ENCODE measurements at places on chromosomes 2 and 18. TPM values are rescaled to one million over a fixed set of nuclear protein-coding genes. Genes with fewer than 3 reads are reported as not detected.

PXDN gene
- 322 TPM for total RNA-seq

GRCh38 chr2:12105180-12105579 is 358.7 kb downstream of the LPIN1 start:
- DNase-seq = no peak

DNA sequence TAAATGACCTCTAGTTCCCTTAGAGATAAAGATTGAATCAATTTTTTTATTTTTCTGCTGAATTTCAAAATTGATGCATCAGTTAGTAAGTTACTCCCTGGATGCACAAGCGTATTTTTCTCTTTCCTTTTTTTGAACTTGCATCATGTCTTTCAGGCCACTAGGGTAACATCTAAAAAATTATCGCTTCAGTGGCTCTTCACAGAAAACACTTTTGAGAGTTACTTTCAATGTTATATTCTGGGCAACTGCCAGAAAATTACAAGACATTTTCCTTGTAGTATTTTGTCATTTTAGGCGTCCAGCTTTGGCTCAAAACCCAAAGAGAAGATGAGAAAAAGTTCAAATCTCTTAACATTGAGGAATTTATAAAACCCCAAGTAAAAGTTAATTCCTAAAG is 59.8 kb downstream of the DSEL start:
- DNase-seq = no peak

- no peak for DNase-seq
Measured at GRCh38 chr2:196783431-196784094, 15.9 kb downstream of the GTF3C3 start.

DNA sequence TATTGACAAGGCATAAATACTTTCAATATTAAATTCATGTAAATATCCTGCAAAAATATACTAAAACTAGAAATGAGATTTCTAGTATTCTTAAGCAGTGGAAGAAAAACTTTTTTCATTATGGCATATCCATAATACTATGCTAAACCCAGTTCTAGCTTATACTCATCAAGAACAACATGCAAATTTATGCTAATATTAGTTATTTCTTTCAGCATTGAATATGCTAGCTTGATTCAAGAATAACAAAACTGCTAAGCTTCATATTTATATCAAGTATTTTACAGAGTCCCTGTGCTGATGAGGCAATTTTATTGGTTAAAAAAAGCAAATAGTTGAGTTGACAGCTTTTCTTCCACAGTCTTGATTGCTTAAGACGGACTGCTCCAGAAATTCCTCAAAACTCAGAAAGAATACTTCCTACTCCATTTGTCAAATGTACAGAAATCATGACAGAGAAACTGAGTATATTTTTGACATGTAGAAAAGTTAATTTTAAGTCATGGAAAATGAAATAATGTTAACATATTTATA is 105.0 kb downstream of the PIGN start:
- DNase-seq = no peak

GRCh38 chr18:8946066-8946838 is 156.2 kb upstream of the NDUFV2 start:
- DNase-seq = peak; percentile 2

DNA sequence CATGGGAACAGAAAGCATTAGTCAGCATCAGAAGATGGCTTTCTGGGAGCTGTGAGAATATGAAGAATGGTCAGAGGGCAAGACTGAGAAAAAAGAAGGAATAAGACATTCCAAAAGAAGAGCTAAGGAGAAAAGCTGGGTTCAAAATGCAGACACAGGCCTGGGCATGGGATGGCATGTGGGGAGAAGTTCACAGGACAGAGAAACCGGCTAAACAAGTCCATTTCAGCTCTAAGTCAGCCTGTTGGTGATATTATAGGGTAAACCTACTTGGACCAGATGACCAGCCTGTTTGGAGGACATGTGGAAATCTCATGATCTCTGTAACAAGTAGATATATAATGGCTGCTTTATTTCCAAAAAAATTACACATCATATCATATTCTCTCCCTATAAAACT is 91.7 kb upstream of the MEIS1 start:
- DNase-seq = no peak

DNA sequence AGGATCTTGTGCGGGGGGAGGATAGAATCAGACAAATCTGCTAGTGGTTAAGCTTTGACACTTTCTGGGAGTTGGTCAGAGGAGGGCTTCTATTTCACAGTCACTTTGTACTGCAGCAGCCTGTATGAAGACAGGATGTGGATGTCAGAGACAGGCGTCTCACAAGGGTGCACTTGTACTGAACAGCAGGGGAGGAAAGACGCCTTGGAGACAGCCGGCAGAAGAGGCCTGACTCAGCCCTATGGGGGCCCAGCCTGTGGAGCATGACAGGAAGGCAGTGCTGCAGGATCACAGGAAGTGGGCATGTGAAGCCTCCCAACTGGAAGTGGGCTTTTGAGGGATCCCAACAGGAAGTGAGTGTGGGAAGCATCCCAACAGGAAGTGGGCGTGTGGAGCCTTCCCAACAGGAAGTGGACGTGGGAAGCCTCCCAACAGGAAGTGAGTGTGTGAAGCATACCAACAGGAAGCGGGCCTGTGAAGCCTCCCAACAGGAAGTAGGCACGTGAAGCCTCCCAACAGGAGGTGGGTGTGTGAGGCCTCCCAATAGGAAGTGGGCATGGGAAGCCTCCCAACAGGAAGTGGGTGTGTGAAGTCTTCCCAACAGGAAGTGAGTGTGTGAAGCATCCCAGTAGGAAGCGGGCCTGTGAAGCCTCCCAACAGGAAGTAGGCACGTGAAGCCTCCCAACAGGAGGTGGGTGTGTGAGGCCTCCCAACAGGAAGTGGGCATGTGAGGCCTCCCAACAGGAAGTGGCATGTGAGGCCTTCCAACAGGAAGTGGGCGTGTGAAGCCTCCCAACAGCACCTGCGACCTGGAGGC is 212.3 kb downstream of the SNTG2 start:
- DNase-seq = peak; percentile 25

DNA sequence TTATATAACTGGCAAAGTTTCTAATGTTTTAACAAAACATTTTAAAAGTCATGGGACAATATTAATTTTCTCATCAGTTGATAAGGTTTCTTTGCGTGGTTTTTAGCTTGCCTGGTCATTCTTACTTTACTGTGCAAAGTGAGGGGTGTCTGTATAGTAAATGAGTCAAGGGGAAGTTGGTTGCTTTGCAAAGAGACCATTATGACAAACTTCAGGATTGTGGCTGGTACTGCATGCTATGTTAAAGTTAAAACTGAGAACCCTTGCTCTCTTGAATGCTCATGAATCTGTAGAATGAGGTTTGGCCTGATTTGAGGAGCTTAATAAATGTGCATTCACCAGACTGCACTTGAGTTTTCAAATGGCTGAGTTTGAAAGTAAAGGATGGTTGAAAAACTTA is 47.0 kb downstream of the COL4A4 start:
- DNase-seq = no peak

- no peak for DNase-seq
Measured at GRCh38 chr2:240139011-240139441, 1.4 kb downstream of the OTOS start.

GRCh38 chr2:26581991-26582842 is 58.9 kb downstream of the CIB4 start:
- DNase-seq = no peak

GRCh38 chr2:151552287-151552686 is 142.6 kb downstream of the RIF1 start:
- no peak for DNase-seq

All from SJCRH30 (cell line).